ENCODE measurements at places on chromosomes 11 and 22.

DNA sequence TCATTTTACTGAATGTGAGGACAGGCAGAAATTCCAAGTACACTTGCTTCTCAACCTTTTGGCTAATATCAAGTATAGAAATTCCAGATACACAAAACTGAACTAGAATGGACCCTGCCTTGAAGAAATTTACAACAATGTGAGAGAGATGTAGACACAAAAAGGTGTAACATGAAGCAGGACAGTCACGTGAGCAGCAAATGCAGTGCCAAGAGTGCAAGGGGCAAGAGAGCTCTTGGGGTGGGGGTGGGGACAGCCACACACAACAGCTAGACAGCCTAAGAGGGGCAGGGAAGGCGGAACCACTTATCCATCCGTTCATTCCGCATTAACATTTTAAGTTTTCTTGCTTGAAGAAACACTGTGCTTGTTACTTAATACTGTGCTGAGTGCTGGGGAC is 28.9 kb downstream of the PLEKHA7 start:
- no peak for DNase-seq

DNA sequence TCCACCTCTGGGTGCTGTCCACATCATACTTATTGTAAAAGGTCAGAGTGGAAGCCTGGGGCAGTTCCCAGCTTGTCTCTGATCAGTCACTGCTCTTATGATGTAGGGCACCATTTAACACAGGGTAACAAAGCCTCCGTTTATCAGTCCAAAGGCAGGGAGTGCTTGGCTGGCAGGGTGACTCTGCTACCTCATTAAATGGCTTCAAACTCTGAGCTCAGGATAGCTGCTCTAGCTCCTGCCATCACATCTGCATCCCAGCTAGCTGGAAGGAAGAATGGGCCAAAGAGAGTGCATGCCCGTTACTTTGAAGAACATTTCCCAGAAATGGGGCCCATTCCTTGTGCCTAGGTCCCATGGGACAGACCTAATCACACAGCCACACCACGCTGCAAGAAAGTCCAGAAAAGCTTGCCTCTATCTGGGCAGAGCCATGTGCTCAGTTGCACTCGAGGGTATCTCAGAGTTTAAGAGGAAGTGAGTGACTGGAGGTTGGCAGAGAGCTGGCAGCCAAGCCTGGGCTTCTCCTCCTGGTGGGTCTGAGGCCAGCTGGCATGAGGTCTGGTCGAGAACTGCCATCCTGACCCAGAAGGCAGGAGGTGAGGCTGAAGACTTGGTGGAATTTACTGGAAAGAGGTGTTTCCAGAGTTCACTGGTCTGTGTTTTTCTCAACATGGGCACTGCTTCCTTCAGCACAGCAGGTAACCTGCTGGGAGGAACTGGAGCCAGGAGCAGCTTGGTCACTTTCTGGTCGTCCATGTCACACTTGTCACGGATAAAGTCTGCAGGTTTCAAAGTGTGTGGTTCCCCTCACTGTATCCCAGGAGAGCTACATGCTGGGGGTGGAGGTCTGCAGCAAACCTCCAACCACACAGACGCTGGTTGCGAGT is 935.7 kb downstream of the BRD1 start:
- no peak for DNase-seq

GRCh38 chr11:75338516-75339208 is 12.8 kb downstream of the ARRB1 start:
- no peak for DNase-seq

- DNase-seq: no peak
Observed at GRCh38 chr11:26905368-26905767, 88.5 kb upstream of the FIBIN start.

DNA sequence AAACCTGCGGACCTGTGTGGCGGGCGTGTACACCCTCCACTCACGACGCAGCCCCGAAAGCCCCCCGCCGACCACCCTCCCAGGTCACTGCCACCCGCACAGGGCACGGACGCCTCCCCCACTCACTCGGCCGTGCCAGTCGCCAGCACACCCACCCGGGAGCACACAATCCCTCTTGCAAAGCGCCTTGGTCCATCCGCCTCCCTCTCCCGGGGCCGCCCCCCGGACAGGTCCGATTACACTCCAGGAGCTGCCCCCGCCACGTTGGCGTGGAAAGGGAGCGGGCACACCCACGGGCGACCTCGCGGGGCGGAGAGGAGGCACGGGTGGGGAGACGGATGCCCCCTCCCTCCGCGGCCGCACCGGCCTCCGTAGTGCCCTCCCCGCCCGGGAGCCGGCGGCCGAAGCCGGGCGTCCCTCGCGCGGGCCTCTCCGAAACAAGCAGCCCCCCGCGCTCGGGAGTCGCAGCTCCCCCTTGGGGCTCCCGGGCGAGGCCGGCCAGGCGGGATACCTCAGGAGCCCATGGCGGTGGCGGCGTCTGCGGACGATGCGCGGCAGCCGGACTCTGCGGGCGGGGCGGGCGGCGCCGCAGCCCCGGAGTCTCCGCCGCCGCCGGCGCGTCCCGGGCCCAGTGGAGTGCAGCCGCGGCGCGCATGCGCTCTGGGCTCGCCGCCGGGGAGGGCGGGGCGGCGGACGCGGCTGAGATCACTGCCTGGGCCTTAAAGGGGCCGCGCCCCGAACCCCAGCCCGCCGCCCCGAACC is at the start of gene TMEM184B:
TSS of gene TMEM184B (minus strand) at position 638 of the 762 bp plus-strand sequence. CDS start 25,049 bp downstream, outside the sequence.
- peak; percentile 83 for DNase-seq

DNA sequence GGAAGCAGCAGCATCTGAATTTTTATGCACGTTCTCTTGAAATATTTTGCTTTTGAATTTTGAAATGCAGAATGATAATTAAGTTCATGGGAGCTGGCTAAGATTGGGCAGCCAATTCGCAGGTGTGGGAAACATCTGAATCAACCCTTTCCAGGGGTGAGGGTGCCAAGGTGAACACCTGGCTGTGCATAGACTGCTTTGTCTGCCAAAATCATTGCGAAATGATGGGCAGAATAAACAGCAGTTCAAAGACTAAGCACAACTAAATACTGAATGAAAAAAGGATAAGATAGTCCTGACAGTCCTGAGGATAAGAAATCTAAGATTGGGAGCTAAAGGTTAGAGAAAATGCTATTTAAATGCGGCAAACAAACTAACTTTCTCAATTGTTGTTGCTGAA is 813.3 kb upstream of the RAG2 start:
- no peak for DNase-seq

GRCh38 chr11:114168691-114169090 is 109.2 kb downstream of the ZBTB16 start:
- no peak for DNase-seq

DNA sequence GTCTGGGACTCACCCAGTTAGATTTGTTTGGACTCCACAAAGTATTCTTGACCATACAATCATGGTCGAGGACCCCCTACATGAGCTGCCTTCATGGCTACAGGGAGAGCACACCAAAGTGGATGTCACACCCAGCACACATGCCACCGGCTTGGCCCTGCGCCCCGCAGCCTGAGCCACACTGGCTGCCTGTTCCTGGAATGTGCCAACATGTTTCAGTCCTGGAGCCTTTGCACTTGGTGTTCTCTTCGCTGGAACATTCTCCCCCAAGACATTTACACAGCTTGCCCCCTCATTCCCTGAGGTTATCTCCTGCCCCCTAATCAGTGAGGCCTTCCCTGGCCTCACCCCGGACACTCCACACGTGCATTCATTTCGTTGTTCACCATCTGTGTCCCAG is 46.0 kb downstream of the PPARA start:
- no peak for DNase-seq

- DNase-seq: no peak
Observed at GRCh38 chr22:44926124-44926475, 83.7 kb downstream of the PHF21B start.

GRCh38 chr11:120613264-120614226 is 102.0 kb downstream of the GRIK4 start:
- no peak for DNase-seq

DNA sequence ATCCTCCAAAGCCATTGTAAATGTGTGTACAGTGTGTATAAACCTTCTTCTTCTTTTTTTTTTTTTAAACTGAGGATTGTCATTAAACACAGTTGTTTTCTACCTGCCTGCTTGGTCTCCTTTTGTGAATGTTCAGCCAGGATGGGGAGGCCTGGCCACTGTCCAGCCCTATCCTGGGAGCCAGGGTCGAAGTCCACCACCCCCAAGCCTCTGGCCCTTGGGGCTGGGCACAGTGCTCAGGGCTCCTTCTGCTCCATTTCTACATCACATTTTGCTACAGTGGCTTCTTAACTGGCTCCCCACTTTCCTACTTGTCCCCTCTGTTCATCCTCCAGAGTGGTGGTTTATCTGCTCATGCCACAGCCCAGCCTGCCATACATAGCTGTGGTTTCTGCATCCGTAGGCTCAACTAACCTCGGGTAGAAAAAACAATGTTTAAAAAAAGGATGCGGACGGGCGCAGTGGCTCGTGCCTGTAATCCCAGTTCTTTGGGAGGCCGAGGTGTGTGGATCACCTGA is 2.5 kb upstream of the SMARCB1 start:
- no peak for DNase-seq

- no peak for DNase-seq
Observed at GRCh38 chr11:19766810-19767209, 54.2 kb downstream of the NAV2 start.

DNA sequence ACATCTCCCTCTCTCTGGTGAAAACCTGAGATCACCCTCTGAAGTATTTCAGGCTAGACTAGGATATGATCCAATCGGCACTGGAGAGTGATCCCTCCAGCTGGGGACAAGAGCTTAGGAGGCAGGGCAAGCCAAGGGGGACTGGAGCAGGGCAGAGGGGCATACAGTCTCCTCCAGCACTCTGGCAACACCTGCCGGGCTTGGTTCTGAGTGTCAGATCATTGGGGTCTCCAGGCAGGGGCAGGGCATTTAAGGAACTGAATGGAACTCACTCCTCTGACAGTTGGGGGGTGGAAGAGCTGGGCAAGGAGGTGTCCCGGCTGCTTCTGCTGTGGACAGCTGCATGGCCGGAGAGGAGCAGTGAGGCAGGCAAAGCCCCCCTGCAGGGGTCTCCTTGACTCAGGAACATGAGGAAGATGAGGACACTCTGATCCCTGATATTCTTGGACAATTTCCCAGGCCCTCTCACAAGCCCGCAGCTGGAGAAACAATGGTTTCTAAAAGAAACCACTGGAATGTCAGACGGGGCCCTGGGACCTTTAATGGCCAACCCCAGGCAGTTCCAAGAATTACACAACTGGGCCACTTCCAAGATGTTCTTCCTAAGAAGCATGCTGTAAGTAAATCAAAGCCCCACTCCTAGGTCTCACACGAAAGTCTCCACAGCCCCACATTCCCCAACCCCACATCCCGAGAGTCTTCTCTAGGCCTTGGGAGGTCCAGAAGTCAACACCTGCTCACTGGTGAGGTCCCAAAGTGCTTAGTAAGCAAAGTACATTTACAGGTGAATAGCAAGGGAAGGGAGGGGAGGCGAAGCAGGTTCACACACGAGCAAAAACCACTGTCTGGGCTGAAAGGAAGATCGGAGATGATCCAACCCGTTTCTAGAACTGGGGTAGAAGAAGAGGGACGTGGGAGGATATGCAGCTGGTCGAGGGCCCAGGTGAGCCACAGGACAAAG is 1.2 kb upstream of the CCDC86 start:
- no peak for DNase-seq
